ENCODE measurements at places on chromosomes 11 and 22.
A peak's percentile ranks its signal among the peaks of the same experiment; 100 is the strongest.

DNA sequence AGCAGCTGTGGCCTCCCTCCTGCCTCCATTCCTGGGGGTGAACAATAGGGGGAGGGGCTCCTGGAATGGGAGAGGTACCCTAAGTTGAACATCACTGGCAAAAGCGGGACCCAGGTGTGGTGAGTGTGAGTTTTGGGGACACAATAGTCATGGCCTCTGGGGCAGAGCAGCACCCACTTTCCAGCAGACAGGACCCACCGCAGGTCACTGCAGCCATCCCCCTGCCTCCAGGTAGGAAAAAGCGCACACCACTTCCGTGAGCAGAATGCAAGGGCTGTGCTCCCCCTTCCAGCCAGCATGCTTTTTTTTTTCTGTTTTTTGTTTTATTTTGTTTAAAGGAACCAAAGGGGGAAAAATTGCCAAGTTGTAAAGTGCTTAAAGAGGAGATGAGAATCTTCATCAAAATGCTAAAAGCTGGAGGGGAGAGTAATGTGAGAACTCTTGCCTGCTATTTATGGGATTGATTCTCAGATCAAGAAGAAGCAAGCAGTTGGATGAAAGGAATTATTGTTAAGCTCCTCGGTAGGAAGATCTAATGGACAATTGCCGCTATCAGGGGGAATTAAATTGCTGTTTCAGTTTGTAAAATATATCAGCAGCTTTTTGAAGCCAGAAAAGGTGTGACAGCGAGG lies 152.9 kb downstream of the FEZ1 start:
- H3K4me1 ChIP-seq: no peaks in the 10 kb centered on the region
- no peak overlapping the region for H3K27ac ChIP-seq
- H3K27me3 ChIP-seq: no peaks in the 10 kb centered on the region
- H3K36me3 ChIP-seq: no peaks in the 10 kb centered on the region
- DNase-seq: no peak

DNA sequence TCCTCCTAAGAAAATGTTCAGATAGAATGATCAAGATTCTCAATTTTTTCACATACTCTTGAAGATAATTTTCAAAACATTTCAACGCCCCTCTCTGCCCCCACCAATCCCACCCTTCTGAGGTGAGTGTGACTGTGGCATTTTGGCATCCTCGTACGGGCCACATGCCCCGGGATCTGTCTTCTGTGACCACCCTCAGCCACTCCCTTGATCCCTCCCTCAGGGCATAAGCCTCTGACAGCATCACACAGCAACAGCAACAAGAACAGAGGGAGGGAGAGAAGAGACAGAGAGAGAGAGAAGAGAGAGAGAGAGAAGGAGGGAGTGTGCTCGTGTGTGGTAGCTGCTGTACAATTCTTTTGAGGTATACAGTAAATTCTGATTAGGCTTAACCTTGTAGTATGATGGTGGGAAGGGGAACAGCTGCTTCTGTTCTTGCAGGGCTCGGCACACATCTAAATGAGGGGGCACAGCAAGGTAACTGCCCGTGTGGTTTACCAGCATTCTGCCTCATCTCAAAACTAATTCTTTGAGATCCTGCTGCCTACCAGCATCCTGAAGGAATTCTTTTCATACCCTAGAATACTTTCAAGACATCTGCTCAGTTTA lies 21.4 kb downstream of the SCUBE2 start:
- no peaks in the 10 kb centered on the region for H3K27me3 ChIP-seq
- H3K4me3 ChIP-seq: no peak overlapping the region
- no peaks in the 10 kb centered on the region for H3K36me3 ChIP-seq
- no peak overlapping the region for H3K27ac ChIP-seq

DNA sequence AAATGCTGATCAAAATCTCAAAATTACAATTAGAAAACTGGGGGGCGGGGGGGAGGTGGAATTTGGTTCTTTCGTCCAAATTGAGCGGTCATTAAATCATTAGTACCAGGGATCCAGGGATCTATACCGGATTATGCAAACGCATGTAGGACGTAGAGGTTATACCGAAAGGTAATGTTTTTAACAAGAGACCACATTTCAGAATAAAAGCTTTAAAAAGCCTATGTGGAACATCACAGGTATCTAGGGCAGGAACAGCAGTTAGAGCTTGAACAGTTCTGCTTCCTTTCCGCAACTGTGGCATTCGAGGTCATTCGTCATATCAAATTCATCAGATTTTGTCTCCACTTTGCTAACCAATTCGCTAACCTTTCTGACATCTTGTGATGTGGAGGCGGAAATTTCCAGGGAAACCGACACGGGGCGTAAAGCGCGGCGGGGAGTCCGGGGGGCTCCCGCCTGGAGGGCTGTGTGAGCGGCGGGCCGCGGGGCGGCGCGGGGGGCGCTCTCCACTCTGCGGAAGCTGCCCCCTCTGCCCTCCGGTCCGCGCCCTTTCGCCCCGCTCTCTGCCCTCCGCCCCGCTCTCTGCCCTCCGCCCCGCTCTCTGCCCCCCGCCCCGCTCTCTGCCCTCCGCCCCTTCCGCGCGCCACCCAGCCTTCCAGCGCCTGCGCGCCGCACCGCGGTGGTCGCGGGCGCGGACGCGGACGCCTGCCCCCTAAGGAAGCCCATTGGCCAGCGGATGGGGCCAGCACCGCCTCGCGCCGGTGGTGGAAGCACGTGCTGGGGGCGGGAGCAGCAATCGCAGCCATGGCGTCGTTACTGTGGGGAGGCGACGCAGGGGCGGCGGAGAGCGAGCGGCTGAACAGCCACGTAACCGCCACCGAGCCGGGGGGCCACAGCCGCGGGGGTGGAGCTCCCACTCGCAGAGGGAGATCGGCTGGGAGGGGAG lies at the start of gene DDX25:
Gene DDX25 (plus strand): TSS at position 798 of the 949 bp plus-strand sequence. CDS start 10 bp downstream, at position 808.
- peaks cover 10% of the 10 kb centered on the region for H3K27me3 ChIP-seq
- H3K36me3 ChIP-seq: peaks cover 15% of the 10 kb centered on the region
- no peak for DNase-seq
- peak within 1 kb of the TSS; percentile 86 for H3K4me3 ChIP-seq
- no peak within 1 kb of the TSS for H3K27ac ChIP-seq

GRCh38 chr11:119511614-119512306 lies 88.8 kb upstream of the THY1 start:
- H3K27ac ChIP-seq: no peak overlapping the region
- no peak for DNase-seq
- H3K4me3 ChIP-seq: no peak overlapping the region
- no peaks in the 10 kb centered on the region for H3K4me1 ChIP-seq
- peaks cover 5% of the 10 kb centered on the region for H3K27me3 ChIP-seq

DNA sequence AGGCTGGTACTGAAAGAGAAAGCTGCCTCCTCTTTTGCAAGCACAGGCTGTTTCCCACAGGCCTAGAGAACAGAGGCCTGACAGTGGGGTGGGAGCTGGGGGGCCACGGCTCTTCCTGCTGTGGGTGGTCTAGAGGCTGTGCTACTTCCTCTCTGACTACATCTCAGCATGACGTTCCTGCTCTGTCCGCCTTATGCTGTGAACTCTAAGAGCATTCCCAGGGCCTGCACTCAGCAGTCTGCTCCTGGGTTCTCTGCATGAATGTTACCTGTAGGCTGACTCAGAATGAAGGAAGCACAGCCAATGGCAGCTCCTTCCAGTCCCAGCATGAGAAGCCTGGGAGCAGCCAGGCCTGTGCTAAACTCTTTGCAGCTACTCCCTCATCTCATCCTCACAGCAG lies 534.3 kb downstream of the NTM start:
- no peak overlapping the region for H3K27ac ChIP-seq
- peaks cover 13% of the 10 kb centered on the region for H3K27me3 ChIP-seq
- no peak overlapping the region for H3K4me3 ChIP-seq
- no peaks in the 10 kb centered on the region for H3K4me1 ChIP-seq
- no peak for DNase-seq

DNA sequence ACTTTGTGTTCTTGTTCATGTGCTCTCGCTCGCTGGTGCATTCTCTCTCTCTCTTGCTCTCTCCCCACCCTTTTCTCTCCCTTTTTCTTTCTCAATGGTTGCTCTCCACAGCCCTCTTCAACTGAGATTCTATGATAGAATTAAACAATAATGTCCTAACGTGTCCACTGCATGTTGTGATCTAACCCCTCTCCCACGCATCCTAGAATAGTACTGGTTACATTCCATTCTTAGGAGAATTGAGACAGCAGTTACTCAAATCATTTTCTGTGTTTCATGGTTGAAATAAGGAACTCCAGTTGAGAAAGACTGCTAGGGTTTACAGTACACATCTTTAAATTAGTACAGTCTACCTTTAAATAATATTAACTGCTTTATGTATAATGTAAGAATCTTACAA lies 318.1 kb upstream of the PITPNB start:
- no peak overlapping the region for H3K4me3 ChIP-seq
- H3K27ac ChIP-seq: no peak overlapping the region
- no peak for DNase-seq

DNA sequence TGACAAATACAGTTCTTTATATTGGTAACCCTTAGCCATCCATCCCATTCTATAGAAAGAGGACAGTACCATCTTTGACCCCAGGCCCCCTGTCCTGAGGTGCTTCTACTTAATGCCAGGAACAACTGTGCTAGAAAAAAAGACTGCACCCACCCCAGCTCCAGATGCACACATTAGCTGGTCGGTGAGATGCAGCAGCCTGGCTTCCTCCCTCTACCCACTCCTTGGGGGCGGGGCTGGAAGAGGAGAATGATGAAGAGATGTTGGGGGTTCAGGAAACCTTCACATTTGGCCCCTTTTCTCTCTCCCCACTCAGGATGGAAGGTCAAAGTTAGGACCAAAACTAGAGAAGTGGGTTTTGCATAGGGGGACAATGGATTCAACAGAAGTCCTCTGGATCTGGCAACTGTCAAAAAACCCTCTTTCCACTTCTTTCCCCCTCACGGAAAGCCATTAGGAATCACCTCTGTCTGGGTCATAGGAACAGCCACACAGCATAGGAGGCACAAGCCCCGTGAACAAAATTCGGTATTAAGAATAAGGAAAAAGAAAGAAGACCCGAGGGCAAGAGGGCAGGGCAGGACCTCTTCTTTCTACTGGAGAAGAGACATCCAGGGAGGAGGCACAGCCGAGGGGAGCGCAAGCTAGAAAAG lies 755 bp downstream of the NRIP3 start:
- H3K36me3 ChIP-seq: no peaks in the 10 kb centered on the region
- peaks cover 43% of the 10 kb centered on the region for H3K27me3 ChIP-seq
- no peak overlapping the region for H3K27ac ChIP-seq
- DNase-seq: peak; percentile 24
- peaks cover 23% of the 10 kb centered on the region for H3K4me1 ChIP-seq

- H3K4me1 ChIP-seq: peaks cover 32% of the 10 kb centered on the region
- peak overlapping the region; percentile 90 for H3K27ac ChIP-seq
- no peaks in the 10 kb centered on the region for H3K27me3 ChIP-seq
Measured at GRCh38 chr11:119206511-119207414, 624 bp downstream of the CBL start.

DNA sequence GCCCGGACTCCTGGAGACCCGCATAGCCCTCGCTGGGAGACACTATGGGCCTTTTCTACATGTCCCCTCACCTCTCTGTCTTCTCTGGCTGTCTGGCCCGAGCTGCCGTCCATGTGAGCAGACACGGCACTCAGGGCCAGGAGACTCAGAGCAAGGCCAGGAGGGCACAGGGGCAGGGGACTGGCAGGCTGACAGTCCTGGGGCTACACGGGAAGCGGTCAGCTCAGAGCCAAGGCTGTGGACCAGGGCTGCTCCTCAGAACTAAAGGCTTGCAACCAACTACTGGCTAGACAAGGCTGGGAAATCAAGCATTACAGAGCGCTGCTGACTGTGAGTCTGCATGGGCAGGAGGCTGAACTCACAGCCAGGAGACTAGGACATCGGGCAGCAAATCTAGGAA lies 56.1 kb upstream of the CDON start:
- no peaks in the 10 kb centered on the region for H3K4me1 ChIP-seq
- H3K27me3 ChIP-seq: no peaks in the 10 kb centered on the region
- no peaks in the 10 kb centered on the region for H3K36me3 ChIP-seq
- DNase-seq: no peak

DNA sequence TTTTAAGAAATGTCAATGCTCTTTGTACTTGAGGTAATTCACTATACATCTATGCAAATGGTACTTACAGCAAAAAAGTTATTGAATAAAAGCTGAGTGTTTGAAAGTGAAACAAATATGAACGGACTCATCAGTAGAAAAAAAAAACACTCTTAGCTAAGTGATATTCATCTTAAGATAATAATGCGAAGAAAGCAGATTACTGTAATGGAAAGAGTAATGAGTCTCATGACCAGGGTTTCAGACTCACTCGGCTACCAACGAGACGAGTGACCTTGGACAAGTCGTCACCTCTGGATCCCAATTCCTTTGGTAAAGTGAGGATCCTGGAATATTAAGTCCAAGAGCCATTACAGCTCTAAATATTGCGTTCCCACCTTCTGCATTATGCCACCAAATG lies 57.0 kb downstream of the PACSIN2 start:
- no peaks in the 10 kb centered on the region for H3K27me3 ChIP-seq
- no peak overlapping the region for H3K4me3 ChIP-seq
- H3K27ac ChIP-seq: no peak overlapping the region
- peaks cover 17% of the 10 kb centered on the region for H3K4me1 ChIP-seq
- no peak for DNase-seq

DNA sequence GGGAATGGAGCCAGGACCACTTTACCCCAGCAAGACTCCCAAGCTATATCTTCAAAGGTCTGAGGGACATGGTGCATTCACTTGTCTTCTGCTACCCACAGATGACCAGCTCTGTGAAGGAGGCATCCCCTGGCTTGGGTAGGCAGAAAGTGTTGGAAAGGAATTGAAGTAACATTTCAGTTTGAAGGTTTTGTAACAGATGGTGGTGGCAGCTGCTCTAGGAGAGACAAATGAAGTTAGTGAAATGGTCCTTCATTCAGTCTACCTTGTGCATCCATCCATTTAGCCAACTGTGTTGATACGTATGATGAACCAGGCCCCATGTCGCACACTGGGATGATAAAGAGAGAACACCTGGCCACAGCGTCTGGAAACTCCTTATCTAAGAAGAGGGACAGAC lies 140.5 kb downstream of the COMMD9 start:
- H3K36me3 ChIP-seq: no peaks in the 10 kb centered on the region
- H3K27ac ChIP-seq: no peak overlapping the region
- no peak overlapping the region for H3K4me3 ChIP-seq
- no peak for DNase-seq

- H3K4me1 ChIP-seq: no peaks in the 10 kb centered on the region
- no peak overlapping the region for H3K4me3 ChIP-seq
- peaks cover 2% of the 10 kb centered on the region for H3K27me3 ChIP-seq
- no peaks in the 10 kb centered on the region for H3K36me3 ChIP-seq
- DNase-seq: no peak
Measured at GRCh38 chr11:62914416-62914815, 6.7 kb downstream of the CHRM1 start.

- no peak overlapping the region for H3K4me3 ChIP-seq
- H3K4me1 ChIP-seq: no peaks in the 10 kb centered on the region
- H3K27me3 ChIP-seq: no peaks in the 10 kb centered on the region
- H3K36me3 ChIP-seq: no peaks in the 10 kb centered on the region
- H3K27ac ChIP-seq: no peak overlapping the region
- DNase-seq: no peak
Measured at GRCh38 chr11:120004723-120005122, 133.2 kb downstream of the TRIM29 start.

Measured in CD4-positive, alpha-beta T cell (primary cell).